ENCODE measurements at places on chromosomes 2 and 18.

- no peak for DNase-seq
These were observed 72.9 kb downstream of the CIB4 start for GRCh38 chr2:26568076-26568890.

GRCh38 chr18:63292831-63293683 is 26.5 kb downstream of the BCL2 start:
- no peak for DNase-seq

GRCh38 chr2:12555012-12555645 is 161.6 kb upstream of the TRIB2 start:
- DNase-seq: no peak

DNA sequence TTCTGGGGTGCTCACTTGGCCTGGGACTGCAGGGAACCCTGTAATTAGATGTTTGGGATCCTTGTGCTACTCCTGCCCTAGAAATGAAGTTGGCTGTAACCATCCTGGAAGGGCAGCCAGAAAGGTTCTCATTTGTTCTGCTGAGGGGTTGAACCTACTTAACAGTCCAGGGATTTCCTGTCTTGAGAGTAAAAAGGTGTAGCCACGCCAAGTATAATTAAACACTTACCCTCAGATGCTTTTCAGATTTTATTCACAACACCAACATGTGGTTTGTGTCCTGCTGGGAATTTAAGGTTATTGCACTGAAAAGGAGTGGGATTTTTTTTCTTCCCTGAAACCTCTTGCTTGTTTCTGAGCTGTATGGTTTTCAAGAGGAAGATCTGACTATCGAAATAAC is 222.4 kb upstream of the APCDD1 start:
- DNase-seq: no peak

- DNase-seq: no peak
These were observed 326.4 kb downstream of the SMAD2 start for GRCh38 chr18:47604021-47604420.

DNA sequence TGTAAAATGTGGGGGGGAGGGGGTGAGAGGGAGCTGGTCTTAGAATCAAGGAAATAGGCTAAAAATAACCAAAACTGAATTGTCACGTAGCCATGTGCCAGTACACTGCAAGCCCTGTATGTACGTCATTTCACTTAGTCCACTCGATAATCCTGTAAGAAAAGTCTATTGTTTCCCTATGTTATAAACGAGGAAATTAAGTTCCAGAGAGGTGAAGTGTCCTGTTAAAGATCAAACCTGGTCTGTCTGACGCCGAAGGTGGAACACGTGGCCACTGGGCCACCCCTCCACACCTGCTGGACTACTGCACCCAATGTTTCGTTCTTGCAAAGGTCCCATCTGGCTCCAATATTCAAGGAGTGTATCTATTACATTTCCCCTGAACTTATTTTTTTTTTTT is 29.6 kb downstream of the TFCP2L1 start:
- DNase-seq: no peak

DNA sequence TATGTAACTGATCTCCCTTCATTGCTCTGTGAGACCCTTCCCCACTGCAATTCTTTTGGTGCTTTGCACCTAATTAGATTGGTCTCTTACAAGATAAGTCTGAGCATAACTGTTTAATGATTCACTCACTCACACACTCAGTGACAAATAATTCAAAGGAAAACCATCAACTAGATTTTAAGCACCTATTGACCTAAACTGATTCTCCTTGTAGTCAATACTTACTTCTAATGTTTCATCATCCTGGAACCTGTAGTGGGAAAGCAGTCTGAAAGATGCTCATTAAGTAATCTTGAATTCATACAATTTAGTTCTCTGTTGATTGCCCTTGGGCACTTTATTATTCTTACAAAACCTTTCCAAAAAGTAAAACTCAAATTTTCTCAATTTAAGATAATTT is 74.3 kb upstream of the COL5A2 start:
- DNase-seq: no peak

All from cortex of kidney (tissue), 1 donor.